Naive thymus-derived CD4-positive, alpha-beta T cell (primary cell): ENCODE measurements at places on chromosomes 5 and 9.

- DNase-seq, result no peak
Observed at GRCh38 chr9:23752859-23753258, 73.2 kb downstream of the ELAVL2 start.

DNA sequence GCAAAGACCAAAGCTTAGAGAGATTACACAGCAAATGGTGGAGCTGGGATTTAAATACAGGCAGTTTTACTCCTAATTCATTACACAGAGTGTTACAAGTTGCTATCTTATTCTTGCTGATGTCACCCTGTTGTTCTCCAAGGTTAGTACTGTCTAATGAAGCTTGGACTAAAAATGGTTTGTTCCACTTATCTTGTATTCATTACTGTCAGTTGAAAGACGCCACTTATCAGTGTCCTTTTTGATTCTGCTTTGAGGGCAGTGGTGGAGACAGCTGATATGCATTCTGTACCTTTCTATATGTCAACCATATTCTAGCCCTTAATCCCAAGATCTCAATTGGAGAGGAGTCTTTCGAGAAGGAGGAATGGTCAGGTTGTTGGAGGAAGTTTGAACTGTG is 14.0 kb upstream of the DENND4C start:
- DNase-seq, result no peak

DNA sequence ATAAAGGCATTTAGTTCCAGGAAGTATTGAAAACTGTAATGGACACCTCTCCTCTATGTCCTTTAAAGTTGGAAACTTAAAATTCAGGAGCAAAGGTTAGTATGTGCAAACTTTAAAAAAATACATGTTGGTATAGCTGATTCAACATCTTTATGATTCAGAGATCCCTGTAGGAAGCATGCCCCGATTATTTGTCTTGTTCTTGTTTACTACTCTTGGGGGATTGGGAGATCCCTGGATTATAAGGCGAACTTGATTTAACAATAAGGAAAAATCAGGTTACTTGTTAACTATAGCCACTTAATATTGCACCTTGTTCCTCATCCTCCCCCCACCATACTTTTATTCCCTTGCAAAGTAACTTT is 1.7 kb downstream of the F2RL1 start:
- DNase-seq, result no peak

DNA sequence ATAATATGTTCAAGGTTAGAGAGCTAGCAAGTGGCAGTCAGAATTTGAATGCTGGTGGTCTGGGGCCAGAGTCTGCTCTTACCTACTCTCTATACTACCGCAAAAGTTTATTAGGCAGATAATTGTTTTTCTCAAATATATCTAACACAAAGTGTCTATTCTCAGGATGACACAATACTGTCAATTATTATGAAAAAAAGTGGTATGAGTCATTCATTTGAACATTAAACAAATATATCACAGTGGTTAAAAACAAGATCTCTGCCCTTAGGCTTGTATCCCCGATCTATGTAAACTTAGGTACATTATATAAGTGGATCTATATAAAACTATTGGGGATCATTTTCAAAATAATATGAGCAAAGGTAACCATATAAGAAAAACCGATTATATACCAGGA is 354.9 kb downstream of the CETN3 start:
- no peak for DNase-seq

DNA sequence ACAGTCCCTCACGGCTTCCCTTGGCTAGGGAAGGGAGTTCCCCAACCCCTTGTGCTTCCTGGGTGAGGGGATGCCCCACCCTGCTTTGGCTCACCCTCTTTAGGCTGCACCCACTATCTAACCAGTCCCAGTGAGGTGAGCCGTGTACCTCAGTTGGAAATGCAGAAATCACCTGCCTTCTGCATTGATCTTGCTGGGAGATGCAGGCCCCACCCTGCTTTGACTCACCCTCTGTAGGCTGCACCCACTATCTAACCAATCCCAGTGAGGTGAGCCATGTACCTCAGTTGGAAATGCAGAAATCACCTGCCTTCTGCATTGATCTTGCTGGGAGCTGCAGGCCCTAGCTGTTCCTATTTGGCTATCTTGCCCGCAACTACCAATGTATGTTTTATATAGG is 44.7 kb downstream of the CCL28 start:
- no peak for DNase-seq

- DNase-seq, result no peak
Observed at GRCh38 chr5:150851039-150851438, 4.7 kb downstream of the IRGM start.

DNA sequence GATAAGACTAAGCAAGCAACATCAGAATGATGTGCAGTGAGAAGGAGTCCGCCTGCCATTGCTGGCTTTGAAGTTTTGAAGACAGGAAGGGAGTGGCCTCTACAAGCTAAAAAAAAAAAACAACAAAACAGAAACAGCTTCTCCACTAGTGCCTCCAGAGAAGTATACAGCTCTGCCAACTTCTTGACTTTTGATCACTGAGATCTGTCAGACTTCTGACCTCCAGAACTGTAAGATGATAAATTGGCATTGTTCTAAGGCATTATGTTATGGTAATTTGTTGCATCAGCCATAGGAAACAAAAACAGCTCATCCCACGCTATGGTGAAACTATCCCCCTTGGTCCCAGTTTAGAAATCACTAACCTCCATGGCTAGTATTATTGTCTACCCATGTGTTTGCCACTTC is 131.0 kb upstream of the VCAN start:
- peak; percentile 18 for DNase-seq

DNA sequence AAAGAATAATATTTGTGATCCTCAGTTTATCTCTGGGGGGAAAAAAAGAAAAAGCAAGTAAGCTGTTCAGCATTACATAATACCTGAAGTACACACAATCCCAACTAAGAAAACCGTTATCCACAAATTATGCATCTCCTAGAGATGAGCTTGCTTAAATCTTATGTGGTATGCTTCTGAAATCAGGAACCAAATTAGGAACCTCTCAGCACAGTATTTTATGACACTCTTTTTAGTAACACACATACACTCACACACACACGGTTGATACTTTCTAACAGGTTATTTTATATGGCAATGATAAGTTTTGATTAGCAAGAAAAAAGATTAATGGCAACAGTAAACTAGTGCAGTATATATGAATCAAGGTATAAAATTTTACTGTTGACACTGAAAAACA is 1.2 kb upstream of the ZNF510 start:
- no peak for DNase-seq

DNA sequence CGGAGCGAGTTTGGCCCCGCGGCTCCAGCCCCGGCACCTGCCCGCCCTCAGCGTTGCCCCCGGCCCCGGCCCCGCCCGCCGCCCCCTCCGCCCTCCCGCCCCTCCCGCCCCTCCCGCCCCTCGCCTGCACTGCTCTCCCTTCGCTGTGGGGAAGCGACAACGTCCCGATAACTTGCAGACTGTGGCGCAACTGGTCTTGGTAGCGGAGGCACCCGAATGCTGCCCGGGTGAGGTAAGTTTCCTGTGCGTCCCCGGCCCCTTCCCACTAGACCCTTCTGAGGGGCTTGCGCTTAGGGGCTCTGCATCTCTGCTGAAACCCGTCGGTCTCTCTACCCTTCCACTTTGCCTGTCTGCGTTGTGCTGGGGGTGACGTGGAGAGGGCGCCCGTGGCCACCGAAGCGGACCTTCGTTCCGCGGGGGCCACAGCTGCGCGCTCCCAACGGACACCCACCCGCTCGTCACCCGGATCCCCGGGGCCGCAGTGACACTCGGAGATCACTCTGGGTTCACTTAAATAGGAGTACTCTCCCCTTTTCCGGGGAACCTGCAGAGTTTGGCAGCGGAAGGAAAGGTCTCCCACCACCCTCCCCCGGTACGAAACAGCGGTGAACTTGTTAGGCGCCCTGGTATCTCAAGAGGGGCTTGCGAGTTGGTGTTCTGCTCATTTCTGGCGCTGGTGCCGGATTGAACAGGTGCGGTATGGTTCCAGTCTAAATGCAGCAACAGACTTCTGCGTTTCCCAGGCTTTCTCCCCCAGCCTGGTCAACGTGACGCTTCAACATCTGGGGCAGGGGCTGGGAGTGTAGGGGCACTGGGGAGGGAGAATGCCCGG is 707 bp downstream of the PIP5K1B start:
- DNase-seq, result no peak

DNA sequence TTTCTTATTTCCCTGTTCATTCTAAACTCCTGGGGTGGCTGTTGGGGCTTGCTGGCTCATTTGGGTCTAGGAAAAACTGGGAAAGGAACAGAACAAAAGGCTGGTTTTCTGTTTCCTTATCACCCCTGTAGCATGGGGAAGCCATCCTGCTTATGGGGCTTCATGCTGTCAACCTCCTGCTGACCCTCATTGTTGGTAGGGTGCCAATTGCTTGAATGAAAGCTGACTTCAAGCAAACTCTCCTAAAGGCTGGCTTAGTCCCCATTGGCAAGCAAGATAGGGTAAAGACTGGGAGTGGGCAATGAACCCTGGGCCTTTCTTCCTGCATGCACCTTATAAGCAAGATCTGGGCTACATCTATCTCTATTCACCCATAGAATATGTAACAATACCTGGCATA is 511.6 kb downstream of the DMAC1 start:
- no peak for DNase-seq

DNA sequence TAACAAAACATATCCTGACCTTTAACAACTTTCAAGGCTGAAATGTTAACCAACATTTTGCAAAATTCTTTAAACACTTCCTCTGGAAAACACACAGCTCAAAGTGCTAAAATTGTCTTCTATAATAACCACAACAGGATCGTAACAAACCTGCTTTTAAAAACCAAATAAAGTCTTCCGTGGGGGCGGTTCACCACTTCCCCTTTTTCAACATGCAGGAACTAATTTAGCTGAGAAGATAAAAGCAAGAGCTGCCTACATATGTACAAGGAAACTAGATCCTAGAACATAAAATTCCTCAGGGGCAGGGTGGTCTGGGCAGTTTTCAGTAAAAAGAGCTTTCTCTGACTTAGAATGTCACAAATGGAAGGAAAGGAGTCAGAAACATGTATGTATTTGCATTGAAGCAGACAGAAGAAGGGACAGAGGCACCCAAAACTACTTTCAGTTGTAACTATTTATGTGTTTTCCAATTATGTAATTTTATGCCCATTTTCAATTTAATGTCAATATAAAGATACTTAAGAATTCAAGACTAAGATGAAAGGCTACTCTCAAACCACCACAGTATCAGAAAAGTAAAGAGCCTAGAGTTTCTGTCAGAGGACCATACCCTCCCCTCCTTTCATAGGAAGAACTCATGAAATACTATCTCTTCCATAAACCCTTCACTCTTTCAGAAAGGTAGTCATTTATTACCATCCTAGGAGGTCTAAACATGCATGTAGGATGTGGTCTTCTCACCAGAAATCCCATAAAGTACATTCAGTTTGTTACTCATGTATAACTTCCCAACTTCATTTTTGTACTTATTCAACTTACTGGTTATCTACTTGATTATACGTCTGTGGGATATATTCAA is 185.9 kb upstream of the RASA1 start:
- peak; percentile 40 for DNase-seq

GRCh38 chr9:94639061-94639998 is at the start of gene FBP1:
Gene FBP1, minus strand, starts transcription at chr9:94639518. Its CDS starts 208 bp downstream, at chr9:94639310.
- peak; percentile 31 for DNase-seq

GRCh38 chr5:93674866-93675459 is 66.4 kb downstream of the POU5F2 start:
- no peak for DNase-seq

- no peak for DNase-seq
Observed at GRCh38 chr9:129981180-129981907, 61.6 kb downstream of the FNBP1 start.

- peak; percentile 9 for DNase-seq
Observed at GRCh38 chr5:140041492-140042392, 1.4 kb downstream of the NRG2 start.

GRCh38 chr5:14172149-14172795 is 29.1 kb downstream of the TRIO start:
- no peak for DNase-seq

DNA sequence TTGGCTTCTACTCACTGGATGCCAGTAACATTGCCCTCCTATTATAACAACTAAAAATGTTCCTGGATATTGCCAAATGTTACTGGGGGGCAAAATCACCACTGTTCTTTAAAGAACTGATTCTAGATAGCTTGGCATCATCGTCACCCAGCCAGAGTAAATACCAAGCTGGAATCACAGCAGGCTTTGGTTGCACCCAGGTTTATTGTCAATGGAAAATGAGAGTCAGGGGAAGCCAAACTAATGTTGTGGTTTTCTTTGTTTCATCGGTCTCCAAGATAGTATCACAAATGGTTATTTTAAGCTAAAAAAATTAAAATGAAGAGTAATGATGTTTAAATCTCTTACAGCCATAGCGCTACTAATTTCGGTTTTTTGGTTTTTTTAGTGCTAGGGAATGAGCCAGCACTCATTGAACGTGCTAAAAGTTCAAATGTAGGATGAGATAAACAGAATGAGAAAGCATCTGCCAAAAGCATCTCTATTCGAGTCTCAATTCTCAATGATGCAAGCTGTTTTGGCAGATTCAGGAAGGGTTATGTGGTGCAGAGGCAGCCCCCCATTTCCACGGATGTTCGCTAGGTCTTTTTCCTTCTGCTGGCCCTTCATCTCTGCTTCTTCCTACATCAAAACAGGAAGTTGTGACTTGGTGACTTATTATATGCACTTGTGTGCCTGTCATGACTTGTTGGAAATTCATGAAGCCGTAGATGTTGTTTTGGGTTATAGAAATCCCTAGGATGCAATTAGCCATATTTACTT is 558.0 kb downstream of the EBF1 start:
- no peak for DNase-seq

DNA sequence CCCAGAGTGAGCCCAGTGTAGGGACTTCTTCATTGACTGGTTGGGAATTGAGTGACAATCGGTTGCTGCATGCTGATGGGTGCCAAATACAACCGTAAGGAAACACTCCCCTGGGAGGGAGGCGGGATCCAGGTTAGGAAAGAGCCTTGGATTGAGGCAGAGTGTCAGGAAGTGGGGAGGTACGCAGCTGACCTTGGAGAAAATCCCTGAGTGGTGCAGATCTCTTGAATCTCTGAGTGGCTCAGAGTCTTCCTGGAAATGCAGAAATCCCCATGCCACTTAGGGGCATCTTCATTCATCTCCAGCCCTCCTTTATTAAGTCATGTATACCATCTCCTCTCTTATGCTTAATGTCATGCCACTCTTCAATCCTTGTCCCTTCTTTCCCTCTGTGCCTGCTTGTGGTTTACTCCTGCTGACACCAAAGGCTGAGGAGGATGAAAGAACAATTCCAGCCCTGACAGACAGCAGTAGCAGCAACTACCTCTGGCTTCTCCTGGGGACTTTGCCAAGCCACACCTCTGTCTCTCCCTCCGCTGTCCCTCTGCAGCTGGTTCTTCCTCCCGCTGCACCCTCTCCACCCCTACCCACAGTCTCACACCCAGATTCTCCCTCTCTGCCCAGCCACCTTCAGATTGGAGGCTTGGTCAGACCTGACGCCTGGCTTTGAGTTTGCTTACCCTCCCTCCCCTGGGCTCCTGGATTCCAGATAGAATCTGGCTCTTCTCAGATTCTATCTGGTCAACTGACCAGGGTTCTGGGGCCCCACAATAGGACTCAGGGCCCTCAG is 14.1 kb upstream of the LCP2 start:
- no peak for DNase-seq

GRCh38 chr9:89071591-89071990 is 80.3 kb downstream of the S1PR3 start:
- no peak for DNase-seq

GRCh38 chr5:122639864-122640263 is 135.0 kb upstream of the SNX2 start:
- DNase-seq, result no peak
